ENCODE measurements at places on chromosomes 11 and 22.

DNA sequence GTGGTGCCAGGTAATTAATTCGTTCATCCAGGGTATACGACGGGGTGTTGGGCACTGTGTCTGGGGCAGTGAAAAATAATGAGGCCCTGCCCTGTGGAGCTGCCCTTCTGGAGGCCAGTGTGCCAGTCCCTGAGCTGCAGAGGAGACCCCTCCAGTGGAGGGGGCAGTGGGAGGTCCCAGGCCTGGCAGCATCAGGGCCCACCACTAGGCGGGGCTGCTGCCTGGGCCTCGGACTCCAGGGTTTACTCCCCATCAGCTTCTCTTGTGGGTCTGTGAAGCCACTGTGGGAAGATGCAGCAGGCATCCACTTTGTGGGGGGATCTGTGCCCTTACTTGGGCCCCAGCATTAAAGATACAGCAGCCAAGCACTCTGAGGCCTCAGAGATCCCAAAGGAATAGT, 17.4 kb upstream of the TMPRSS6 start:
- DNase-seq, result no peak

GRCh38 chr11:13947379-13947778, 15.1 kb upstream of the SPON1 start:
- DNase-seq, result no peak

DNA sequence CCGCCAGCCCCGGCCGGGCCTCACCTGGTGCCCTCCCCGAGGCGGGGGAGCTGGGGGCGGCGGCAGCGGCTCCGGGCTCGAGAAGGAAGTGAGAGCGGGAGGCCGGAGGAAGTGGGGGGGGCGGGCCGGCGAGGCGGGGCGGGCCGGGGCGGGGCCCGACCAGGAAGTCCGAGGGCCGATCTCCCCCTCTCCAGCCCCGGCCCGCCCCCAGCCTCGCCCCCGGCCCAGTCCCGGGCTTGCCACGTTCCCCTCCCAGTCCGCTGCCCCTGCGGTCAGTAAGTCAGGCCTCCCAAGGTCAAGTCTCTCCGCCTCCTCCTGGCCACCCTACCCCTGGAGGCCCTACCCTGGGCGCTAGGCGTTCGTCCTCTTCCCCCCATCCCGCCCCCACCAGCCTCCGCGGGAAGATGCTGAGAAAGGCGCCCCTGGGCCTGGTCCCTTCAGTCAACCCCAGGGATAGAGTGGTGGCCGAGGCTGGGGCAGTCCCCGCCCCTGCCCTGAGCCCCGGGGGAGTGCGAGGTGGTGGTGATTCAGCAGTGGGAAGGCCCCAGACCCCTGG, at the start of gene RHOG:
Gene RHOG (minus strand): TSS at position 90 of the 556 bp plus-strand sequence. CDS start 12,821 bp downstream, outside the sequence.
- no peak for DNase-seq

DNA sequence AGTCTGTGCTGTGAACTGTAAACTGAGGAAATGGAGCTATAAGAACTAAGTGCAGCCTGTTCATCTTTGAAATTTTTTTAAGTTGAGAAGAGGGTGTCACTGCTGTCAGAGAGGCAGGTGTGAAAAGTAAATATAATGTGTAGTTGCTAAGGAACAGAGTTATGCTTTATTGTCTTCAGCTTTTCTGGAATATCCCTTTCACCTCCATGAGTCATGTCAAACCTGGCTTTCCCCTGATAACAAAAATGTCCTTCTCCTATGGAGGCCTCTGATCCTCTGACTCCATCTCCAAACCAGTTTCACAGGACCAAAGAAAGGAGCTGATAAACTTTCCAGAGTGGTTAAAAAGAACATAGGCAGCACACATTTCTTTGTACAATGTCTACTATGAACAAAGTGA, 12.8 kb upstream of the MUC15 start:
- no peak for DNase-seq

Data from NCI-H524 treated with DMSO at 0.1 percent for 48 hours (cell line).